ENCODE measurements at places on chromosomes 6 and 20. TPM values are rescaled to one million over a fixed set of nuclear protein-coding genes. Genes with fewer than 3 reads are reported as not detected.

The CPXM1 gene
- total RNA-seq: 1.0 TPM

DNA sequence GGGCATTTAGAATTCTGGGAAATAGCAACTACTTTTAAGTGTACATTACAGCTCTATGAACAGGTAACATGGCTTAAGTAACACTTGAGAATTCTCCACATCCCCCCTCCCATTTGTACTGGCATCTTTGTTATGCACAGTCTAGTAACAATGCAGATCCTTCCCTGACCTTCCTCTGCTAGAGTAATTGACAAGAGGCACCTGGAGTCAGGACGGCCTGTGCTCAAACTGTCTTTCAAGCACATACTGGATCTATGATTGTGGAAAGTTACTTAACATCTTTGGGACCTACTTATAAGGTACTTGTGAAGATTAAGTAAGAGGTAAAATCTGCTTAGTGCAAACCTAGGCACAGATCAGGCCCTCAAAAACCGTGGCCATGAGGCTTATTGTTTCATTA is 21.9 kb upstream of the GSTA3 start:
- DNase-seq: no peak

- DNase-seq: no peak
Observed at GRCh38 chr6:11804135-11804534, 25.5 kb upstream of the ADTRP start.

DNA sequence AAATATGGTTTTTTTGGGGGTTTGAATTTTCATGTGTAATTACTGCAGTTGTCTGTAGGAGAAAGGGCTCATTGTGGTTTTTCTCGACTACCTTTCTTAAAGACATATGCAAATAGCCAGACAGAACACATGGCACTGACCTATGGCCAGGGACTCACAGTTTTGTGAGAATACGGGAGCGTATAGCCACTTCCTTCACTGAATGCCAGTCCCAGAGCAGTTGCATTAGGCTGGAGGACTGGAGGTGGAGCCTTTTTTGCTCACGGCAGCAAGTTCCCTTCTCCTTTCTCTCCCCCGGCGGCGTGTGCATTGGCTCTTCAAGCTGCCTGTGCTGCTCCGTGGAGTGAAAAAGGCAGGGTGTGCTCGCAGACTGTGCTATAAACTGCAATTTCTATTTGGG is 114.9 kb downstream of the AKAP7 start:
- peak; percentile 64 for DNase-seq

- DNase-seq: no peak
Observed at GRCh38 chr20:47854687-47855212, 69.5 kb upstream of the SULF2 start.
